Suprapubic skin (tissue), 4 donors: ENCODE measurements at places on chromosomes 6 and 20.

- no peak for DNase-seq
Measured at GRCh38 chr6:32668226-32668747, 1.8 kb upstream of the HLA-DQB1 start.

DNA sequence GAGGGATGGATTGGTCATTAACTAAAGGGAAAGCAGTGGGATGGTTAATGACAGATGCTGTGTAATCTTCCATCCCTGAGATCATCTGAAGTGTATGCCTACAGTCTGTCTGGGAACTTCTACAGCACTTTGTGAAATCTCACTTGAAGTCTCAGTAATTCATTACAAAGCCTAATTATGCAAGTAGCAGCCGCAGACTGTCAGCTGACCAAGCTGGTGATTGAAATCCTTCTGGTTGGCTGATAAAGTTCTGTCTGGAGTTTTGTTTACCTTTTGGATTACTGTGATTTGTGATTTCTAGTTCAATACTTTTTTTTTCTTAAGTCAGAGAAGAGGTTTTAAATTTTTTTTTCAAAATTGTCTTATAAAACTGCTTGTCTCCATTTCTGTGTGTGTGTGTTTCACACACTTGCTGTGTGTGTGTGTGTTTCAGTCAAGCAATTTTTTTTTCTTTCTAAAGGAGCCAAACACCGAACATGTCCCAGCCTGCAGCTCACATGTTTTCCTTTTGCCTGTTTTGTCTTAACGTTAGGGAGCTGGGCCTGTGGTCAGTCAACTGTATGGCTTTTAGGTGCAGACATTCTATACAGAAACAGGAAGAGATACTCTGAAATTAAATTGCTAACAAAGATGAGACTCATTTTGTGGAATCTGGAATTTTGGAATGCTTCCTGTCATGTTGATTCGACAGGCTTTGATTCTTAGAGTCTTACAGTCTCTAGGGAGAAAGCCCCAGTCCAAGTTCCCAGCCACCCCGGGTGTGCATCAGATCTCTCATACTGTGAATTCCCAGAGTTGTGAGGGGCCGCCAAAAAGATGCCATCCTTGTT, 28.5 kb upstream of the ADGRF4 start:
- DNase-seq = no peak

- no peak for DNase-seq
Measured at GRCh38 chr20:37257988-37258387, 3.6 kb downstream of the GHRH start.

DNA sequence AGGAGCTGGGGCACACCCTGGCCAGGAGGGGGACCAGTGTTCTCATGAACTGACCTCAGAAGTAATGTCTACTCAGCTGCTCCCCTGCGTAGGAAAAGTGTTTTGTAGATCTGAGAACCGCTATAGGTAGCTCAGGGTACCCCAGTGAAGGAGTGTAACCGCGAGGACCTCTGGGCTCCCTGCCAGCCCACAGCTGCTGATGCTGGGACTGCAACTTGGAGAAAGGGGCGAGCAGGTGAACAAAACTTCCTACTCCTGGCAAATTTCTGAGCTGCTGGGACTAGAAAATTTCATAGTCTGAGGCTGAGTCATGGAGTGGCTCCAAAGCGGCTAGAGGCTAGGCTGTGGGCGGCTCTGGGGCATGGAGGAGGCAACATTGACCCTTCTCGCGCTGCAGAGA, 51.9 kb downstream of the PYGB start:
- no peak for DNase-seq

GRCh38 chr6:12009180-12009685, 2.9 kb upstream of the HIVEP1 start:
- DNase-seq = peak; percentile 75

GRCh38 chr20:51369503-51369902, 173.0 kb downstream of the NFATC2 start:
- DNase-seq = peak; percentile 19

GRCh38 chr6:72476646-72477045, 145.2 kb upstream of the KCNQ5 start:
- no peak for DNase-seq

GRCh38 chr6:132209351-132209750, 191.9 kb downstream of the MOXD1 start:
- DNase-seq = no peak

DNA sequence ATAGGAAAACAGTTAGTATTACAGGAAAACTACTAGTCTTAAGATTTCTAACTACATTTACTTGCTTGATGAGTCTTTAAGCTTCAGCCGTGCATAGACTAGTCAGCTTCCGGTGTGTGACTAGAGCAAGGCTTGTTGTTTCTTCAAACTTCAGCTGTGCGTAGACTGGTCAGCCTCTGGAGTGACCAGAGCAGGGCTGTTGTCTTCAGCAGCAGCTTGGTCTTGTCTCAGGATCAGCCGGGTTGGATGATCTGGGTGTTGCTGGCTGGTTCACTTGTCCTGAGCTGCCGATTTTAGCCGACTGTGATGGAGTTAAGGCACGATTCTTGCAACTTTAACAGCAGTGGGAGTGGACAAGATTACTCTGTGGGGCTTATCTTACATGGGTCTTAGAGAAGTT, 44.7 kb downstream of the HLA-C start:
- DNase-seq = no peak

- DNase-seq = no peak
Measured at GRCh38 chr20:35742741-35743523, 872 bp upstream of the RBM39 start.

- DNase-seq = no peak
Measured at GRCh38 chr6:11793277-11793676, 14.7 kb upstream of the ADTRP start.

GRCh38 chr6:110233770-110234374, 53.6 kb downstream of the CDC40 start:
- no peak for DNase-seq
